ENCODE measurements at places on chromosomes 6 and 20. TPM values are rescaled to one million over a fixed set of nuclear protein-coding genes. Genes with fewer than 3 reads are reported as not detected.

Gene ERVFRD-1
- not detected for total RNA-seq

Gene SNAP91
- total RNA-seq, result 2.9 TPM

Gene PSMB9
- total RNA-seq, result 27.7 TPM

Gene COL12A1
- 8.6 TPM for total RNA-seq

Gene RAET1L
- total RNA-seq, result not detected

Gene MCHR2
- not detected for total RNA-seq

Gene CRIP3
- 7.3 TPM for total RNA-seq

Gene MICB
- 1.3 TPM for total RNA-seq
